ENCODE measurements at places on chromosomes 2 and 18.

GRCh38 chr2:162126527-162126926, 25.5 kb downstream of the GCG start:
- DNase-seq, result no peak

- no peak for DNase-seq
These were observed 7.5 kb upstream of the MTA3 start for GRCh38 chr2:42560899-42561298.

- no peak for DNase-seq
These were observed 10.5 kb upstream of the TOGARAM2 start for GRCh38 chr2:28970464-28971160.

- no peak for DNase-seq
These were observed 23.5 kb upstream of the DNMT3A start for GRCh38 chr2:25365241-25365640.

- no peak for DNase-seq
These were observed 688.9 kb upstream of the ID2 start for GRCh38 chr2:7992612-7993602.

GRCh38 chr2:168710754-168711467, 91.5 kb upstream of the NOSTRIN start:
- no peak for DNase-seq

- no peak for DNase-seq
These were observed 8.6 kb upstream of the INPP5D start for GRCh38 chr2:233051241-233052149.

DNA sequence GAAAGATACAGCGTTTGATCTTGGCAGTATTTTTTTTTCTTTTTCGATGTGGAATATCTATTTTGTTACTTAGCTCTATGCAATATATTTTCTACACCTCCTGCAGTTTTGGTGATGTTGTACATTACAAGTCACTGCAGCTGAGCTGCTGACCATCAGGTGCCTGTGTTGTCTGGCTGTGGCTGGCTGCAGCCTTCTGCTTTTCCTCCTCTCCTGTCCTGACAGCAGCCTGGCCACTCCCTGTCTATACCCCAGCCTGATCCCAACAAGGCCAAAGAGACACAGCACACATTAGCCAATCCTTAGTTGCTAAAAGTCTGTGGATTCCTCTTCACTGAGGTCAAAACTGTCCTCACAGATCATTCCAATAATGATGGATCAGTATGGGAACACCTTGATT, 222.3 kb downstream of the MYT1L start:
- DNase-seq, result no peak

DNA sequence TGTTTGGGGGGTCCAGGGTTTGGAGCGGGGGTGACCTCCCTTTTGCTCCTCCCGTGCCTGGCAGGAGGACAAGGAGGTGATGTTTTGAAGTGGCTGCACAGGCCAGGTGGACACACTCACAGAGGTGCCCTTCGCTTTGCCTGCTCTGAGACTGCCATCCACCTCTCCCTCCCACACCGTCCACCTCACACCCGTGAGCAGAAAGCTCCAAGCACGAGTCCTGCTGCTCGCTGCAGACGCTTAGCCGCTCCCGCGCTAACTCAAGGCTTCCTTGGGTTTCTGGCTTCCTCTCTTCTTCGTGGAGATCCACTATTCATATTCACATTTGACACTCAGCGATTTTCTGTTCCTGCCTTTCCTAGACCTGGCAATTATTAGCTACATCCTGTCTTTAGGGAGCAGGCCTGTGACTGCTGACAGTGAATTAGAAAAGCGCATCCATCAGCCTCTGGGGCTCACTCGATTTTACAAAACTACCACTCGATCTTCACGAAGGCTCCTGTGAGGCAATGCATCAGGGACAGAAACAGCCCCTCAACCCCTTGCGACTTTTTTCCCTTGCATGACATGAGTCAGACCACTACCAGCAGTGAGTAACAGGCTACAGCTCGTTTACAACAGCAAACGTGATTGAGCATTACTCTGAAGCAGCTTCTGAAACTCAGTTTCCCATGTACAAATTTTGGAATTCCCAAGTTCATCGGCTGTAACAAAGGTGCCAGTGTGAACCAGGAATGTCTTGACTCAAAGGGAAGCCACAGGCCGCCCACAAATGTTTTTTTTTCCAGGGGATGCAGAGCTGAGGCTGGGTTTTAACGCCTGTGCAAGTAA, 238.7 kb upstream of the SOX11 start:
- no peak for DNase-seq

DNA sequence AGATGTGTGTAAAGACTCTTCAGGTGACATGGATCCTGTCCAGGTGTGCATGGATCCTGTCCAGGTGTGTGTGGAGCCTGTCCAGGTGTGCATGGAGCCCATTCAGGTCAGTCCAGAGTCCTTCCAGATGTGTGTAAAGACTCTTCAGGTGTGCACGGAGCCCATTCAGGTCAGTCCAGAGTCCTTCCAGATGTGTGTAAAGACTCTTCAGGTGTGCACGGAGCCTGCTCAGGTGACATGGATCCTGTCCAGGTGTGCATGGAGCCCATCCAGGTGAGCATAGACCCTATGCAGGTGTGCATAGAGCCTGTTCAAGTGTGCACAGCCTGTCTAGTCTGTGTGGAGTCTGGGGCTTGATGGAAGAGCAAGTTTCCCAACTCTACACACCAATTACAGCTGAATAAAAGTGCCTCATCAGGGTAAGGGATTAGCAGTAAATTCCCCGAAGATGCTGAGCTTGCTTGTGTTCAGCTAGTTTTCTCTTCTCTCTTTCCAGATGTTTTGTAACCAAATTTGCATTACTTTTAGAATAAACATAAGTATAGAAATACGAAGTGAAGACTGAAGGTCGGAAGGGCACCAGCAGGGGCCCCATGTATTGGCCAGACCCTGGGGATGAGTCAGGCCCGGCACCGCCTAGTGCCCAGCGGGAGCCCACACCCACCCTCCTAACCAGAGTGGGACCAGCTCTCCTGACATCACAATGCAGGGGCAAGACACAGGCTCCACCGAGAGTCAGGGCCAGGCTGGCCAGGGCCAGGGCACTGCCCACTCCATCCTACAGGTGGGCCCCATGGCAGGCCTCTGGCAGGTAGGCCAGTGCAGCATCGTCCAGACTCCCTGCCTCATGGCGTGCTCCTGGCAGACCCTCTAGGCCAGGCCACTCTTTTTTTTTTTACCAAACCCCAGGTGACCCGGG, 38.6 kb upstream of the GPC1 start:
- DNase-seq, result no peak

- DNase-seq, result no peak
These were observed 24.1 kb downstream of the TRABD2A start for GRCh38 chr2:84856787-84857186.

DNA sequence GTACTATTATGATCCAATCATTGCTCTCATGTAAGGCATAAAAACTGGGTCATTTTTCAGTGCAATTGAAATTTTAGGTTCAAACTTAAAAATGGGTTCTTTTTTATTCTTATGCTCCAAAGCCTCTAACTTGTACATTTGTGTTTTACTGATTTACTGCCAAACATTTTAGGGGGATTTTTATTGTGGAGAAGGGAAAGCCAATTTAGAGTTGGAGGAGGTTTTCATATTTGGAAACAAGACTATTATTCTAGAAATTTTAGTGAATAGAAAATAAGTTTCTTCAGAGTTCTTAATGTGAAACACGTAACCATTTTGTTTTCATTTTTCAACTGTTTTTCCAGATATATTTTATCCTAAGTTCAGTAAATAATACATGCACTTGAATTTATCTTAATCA, 138.6 kb downstream of the DOCK10 start:
- no peak for DNase-seq
